Hypothalamus (tissue), 51 donors: ENCODE measurements at places on chromosomes 16 and 17.
A peak's percentile ranks its signal among the peaks of the same experiment; 100 is the strongest.

DNA sequence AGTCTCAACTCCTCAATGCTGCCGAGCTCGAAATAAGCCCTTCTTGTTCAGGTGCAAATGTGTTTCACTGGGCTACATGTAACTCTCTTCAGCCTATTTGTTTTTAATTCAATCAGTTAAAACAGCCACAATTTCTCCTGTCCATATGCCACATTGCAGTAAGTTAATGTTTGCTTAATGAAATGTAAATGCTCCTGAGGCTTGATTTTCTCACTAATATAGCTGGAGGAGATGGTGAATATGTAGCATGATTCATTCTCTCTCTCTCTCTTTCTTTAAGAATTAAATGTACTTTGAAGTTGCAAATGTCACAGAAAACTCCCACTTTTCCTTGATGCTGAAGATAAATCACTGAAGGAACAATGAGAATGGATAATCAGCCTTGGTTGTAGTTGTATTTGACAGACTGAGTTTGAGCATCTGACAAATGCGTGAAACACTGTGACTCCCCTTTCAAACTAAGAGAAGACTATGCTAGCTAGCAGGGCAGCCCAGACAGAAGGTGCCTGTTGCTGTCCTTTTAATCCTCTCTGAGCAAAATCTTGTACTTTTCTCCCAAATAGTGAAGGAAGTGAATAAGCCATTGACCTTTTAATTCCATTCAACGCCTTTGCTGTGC is 161.8 kb downstream of the ANKFN1 start:
- DNase-seq, result no peak

GRCh38 chr17:9259419-9259818 is 238.1 kb downstream of the NTN1 start:
- no peak for DNase-seq

DNA sequence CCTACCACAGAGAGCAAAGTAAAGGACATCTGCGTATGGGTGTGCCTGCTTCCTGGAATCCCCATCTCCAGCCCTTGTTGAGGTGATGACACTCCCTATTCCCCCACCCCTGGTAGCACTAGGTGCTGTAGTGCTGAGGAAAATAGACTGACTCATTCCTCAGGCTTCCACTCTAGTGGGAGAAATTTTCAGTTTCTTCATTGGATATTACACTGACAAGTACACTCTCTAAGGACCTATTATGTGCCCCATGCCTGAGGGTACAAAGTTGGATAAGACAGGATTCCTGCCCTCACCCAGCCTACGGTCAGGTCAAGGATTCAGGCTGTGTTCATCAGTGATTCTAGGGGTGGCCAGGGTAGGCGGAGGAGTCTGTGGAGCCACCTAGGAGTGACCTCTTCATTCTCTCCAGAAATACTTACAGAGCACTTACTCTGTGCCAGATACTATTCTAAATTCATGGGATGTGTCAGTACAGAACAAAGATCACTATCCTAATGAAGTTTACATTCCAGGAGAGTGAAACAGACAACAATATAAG is 4.5 kb upstream of the ZC3H7A start:
- no peak for DNase-seq

GRCh38 chr17:50426814-50427787 is 1.1 kb downstream of the ACSF2 start:
- DNase-seq, result peak; percentile 9

- peak; percentile 39 for DNase-seq
These were observed 45.4 kb downstream of the STH start for GRCh38 chr17:46044286-46044928.
